ENCODE measurements at places on chromosomes 6 and 20.

DNA sequence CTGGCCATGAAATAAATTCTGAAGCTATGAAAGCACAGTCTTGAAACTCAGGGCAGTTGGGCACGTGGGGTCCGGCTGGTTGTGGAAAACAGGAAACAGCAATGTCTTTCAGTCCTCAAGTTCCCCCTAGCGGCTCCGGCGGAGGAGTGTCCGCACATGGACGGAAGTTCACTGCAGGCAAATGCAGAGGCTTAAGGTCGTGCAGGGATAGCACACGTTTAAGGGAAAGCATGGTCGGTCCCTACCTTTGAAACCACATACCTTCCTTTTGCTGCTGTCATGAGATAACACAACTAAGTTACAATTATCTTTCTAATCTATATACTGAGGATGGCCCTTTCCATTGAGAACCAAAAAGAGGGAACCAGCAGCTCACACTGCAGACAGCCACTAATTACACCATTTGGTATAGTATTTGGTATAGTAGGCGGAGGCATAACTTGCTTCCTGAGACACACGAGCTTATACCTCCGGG lies 52.6 kb upstream of the NFATC2 start:
- peak; percentile 92 for DNase-seq

DNA sequence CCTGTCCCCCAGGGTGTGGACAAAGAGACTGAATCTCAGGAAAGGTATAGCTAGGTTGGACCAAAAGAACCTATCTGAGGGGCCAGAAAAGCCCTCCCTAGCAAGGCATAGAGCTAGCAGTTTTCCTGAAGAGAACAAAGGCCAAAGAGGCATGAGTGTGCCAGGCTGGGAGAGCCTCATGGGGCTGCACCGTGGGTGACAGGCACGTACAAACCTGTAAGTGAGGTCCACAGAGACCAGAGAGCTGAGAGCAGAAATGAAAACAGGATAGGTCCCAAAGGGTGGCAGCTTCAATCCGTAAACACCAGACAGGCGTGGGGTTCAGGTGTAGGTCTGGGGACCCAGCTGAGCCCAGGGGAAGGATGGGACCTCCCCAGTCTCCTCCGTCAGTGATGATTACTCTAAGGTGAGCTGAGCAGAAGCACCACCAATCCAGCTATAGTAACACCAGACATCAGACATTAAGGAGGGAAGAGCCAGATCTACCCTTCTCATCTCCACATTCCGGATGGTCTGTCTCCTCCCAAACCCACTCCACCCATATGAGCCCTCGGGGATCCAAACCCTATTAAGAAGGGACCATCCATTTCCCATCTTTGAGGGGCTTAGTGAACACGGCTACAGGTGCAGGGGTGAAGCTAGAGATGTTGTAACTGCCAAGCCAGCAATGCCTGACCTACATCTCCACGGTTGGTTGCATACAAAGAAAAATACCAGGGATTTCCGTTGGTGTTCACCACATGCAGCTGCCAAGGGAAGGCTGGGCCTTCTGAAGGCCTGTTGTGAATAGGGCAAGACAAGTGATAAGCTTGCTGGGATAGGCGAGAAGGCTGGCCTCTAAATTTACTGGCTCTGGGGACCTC lies 38.3 kb downstream of the BCL2L1 start:
- no peak for DNase-seq

DNA sequence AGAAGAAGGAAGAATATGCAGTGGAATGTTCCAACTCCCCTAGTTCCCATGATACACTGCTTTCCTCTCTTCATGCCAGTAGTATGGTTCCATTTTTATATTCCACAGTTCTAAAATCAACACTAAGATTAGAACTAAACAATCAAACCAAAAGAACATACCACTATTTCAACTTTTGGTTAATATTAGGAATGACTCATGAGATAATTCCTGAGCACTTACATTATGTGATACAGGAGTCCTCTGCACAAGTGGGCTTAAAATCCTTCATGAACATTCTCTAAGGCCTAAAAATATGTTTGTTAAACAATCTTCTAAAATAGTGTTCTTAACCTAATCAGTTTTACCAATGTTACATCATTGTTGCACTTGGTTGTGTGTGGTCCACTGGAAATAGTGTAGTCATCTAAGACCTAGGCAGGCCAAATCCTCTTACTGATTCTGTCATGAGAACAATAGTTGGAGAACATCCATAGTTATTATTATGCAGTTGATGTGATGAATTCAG lies 30.3 kb upstream of the RCAN2 start:
- no peak for DNase-seq

DNA sequence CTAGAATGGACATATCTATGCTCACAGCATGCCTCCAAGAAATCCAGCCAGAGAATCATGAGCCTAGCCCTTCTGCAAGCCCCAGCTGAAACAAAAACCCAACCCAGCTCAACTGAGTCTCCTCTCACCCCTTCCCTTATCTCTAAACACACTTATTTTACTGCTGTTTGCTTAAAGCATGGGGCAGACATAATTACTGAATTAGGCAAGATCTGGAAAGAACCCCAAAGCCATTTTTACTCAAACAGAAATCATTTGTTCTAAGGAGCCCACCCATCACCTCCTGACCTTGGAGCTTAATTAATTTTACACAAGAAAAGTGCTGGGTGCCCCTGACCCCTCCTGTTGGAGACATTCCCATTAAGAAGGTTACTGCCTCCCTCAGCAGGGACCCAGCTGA lies 291.6 kb downstream of the MAFB start:
- no peak for DNase-seq

DNA sequence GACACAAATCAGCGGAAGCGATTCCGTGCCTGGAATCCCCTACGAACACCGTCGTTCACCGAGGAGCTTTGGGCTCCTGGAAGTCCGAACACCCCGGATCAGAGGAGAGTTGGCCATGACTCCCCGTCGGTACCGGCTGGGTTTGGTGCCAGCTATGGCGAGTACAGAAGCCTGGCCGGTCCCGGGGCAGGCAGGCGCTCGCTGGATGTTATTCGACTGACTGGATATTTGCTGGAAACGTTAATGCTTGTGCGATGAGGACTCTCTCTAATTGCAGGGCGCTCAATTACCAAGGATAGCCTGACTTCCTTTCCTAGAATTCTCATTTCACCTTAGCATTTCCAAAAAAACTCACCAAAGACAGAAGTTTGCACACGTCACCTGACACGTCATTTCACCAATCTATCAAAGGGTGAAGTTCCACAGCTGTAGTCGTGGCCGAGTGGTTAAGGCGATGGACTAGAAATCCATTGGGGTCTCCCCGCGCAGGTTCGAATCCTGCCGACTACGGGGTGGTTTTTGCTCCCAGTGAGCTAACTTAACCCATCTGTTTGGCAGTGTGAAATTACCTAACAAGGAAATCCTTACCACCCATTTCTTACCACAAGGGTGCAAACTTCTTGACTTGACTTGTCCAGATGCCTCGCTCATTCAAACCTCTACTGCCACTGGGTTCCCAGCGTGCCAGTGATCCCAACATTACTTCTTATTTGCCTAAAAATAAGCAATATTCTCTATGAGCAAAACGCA lies 22.7 kb upstream of the ZNF184 start:
- peak; percentile 77 for DNase-seq

Data from GM03348 (cell line).